Endothelial cell of umbilical vein (primary cell): ENCODE measurements at places on chromosomes 1 and 21. TPM values are rescaled to one million over a fixed set of nuclear protein-coding genes. Genes with fewer than 3 reads are reported as not detected.

GRCh38 chr1:31639543-31639942 lies 5.1 kb downstream of the PEF1 start:
- no peak for DNase-seq

DNA sequence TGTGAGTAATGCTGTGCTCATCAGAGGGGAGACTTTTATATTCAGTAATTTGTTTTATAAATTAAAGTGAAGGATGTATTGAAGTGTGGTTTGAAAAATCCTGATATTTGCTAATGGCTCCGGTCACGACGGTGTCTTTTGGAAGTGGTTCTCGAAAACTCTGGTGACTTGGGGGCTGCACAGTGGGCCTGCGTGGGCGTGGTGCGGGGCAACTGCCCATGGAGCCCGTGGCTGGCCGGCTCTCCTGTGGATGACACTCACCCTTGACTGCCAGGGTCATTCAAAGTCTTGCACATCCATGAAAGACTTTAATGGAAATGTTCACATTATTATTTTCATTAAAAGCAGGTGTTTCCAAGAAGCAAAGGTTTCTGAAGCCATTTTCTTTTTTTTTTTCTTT lies 7.7 kb downstream of the FAAP20 start:
- DNase-seq = no peak

DNA sequence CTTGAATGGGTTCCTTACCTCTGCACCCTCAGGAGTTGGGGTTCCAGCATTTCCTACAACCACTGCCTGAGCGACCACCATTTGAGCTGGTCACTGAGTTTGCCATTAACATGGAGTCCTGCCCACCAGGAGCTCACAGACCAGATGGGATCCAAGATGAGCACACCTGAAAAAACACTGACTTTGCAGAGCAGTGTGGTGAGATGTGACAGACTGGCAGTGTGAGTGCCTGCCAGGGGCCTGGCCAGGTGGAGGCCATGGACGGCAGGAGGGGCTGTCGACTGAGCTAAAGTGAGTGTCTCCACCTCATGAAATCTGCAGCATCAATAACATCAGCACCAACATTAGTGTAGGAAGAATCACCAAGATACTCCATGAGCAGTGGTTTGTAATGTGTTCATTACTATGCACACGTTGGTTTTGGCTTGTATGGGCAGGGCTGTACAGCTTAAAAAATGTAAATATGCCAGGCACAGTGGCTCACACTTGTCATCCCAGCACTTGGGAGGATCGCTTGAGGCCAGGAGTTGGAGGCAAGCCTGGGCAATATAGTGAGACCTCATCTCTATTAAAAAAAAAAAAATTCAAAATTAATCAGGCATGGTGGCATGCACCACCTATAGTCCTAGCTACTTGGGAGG lies 12.2 kb upstream of the MIXL1 start:
- DNase-seq = no peak

- no peak for DNase-seq
Observed at GRCh38 chr1:109371341-109371739, 26.4 kb downstream of the SORT1 start.

DNA sequence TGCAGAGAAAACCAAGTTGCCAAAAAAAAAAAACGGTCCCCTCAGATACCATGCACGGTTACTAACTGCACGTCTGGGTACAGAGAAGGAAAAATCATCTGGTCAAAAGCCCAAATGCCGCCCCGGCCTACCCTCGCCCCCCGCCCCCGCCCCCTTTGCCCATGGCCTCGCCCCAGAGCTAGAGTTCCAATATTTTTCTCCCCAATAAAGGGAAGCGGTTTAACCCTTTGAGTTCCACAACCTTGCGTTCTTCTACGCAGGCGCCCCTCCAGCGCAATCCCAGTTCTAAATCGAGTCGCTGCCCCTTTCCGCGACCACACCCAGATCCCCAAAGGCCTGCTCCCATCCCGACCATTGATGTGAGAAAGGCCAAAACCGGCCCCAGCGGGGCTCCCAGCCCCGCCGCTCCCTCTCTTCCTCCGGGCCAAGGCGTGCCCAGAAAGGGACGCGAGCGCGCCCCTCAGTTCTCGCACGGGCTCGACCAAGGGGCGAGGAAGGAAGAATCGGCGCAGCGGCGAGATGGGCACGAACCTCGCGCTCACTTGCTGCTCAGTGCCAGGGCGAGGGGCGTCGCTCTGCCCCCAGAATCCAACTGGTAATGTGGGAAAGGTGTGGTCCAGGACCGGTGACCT lies 797 bp downstream of the WDR47 start:
- peak; percentile 33 for DNase-seq

DNA sequence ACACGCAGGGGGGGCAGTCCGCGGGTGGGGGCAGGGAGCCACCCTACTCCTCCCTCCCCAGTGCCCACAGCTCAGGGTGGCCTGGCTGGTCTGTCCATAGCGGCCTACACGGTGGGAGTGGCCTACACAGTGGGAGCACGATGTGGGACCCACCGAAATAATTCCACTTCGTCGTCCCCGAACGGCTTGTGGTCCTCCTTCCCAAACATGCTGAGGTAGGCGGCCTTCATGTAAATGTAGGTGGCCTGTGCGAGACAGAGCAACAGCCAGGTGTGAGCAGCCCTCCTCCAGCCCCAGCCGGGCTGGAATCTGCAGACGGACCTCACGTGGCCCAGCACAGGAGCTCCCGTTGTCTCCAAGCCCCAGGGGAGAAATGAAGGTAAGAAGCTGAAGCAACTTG lies 34.4 kb downstream of the TTC39A start:
- DNase-seq = no peak

- no peak for DNase-seq
Observed at GRCh38 chr1:84497631-84498275, 8.4 kb upstream of the SPATA1 start.

DNA sequence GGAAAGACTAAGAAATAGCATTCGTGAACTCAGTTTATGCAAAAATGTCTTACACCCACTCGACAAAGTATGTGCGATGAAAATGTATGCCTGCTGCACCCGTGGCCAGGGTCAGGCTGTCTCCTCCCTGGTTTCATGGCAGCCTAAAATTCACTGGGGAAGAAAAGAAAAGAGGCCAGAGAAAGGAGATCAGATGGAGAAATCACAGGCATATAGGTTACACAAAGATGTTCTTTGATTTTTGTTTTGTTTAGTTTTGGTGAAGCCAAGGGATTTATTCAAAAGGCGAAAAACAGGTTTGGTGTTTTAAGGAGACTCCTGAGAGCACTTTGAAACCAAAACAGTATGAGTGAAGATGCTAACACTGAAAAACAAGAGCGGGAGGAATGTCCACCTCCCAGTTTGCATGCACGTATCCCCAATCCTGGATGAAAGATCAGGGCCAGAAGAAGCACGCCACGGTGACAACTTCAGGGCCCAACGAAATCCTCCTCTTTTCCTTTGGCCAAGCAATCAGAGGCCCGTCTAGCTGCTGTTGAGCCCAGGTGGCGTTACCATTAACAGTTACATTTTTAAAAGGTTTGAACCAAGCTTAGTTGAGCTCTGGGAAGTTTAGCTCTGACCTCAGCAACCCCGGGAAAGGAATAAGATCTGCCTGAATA lies 992 bp upstream of the SSX2IP start:
- DNase-seq = peak; percentile 5

DNA sequence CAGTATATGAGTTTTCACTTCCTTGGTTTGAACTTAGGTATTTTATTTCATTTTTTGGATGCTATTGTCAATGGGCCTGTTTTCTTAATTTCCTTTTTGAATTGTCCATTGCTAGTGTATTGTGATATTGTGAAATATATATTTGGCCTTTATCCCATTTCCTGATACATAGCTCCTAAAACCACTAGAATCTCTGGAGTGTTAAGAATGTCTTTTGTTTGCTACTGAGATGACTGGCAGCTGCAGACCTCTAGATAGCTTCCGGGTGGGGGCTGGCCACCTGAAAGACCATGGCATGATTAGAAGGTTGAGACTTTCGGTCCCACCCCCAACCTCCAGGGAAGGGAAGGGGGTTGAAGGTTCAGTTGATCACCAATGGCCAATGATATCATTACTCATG lies 245.4 kb downstream of the KCNJ6 start:
- DNase-seq = peak; percentile 43

GRCh38 chr1:156148216-156148615 lies 5.2 kb upstream of the SEMA4A start:
- DNase-seq = peak; percentile 65

DNA sequence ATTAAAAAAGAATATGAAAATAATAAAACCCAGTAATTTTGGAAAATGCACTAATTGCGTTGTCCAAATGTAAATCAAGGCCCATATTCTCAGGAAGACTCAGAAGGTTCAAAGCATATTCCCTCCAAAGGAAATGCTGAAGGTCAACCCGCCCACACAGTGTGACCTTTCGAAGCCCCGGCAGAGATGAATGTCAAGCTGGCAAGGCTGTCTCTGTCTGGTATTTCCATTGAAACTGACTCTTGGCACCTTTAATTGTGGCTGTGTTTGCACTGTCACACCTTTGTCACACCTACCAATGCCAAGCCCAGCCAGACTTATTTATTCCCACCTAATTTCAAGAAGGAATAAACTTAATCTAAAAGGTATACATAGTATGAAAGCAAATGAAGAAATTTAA lies 82.5 kb downstream of the NTPCR start:
- no peak for DNase-seq

DNA sequence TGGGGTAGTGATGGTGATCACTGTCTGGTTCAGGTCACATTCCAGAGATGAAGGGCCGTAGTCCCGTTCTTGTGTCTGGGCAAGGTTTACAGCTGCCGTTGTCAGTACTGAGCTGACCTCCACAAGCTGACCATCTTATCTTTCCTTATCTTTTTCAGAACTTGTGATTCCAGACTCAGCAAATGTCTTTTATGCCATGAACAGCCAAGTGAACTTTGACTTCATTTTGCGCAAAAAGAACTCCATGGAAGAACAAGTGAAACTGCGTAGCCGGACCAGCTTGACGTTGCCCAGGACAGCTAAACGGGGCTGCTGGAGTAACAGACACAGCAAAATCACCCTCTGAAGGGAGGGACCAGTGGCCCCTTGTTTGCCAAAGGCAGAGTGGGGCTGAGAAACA lies 111.6 kb downstream of the COLGALT2 start:
- DNase-seq = no peak

DNA sequence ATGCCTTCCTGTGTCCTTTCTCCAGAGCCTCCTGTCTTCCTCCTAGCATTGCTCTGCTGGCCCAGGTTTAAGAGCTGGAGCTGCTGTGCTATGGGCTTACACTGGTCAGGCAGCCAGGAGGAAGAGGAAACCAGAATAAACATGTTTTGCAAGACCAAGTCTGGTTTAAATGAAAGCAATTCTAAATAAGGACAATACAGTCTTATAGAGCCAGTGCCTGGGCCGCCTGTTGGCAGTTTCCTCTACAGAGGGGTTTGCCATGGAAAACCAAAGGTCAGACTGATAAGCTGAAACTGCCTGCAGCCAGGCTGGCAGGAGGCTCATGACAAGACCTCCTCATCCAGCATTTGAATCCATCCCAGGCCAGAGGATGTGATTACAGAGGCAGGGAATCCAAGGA lies 92.9 kb upstream of the FGGY start:
- DNase-seq = peak; percentile 78

DNA sequence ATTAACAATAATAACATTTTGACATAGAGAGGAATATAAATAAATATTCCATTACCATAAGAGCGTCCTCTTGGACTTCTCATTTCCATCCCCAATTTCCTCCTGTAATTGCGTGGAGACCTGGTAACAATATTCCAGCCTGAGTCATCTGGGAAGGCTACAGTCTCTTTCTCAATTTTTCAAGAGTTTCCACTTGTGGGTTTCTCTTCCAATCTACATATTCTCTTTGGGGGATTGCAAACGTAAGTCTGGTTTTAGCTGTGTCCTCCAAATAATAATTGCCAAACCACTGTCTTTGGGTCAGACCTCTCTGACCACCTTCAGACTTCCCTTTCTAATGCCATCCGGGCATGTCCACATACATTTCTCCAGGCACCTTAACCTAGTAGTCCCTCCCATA lies 124.5 kb upstream of the USP24 start:
- DNase-seq = no peak

- DNase-seq = peak; percentile 18
Observed at GRCh38 chr1:110068646-110069403, 1.6 kb downstream of the ALX3 start.

GRCh38 chr1:68975212-68975933 lies 478.5 kb upstream of the DEPDC1 start:
- DNase-seq = no peak

DNA sequence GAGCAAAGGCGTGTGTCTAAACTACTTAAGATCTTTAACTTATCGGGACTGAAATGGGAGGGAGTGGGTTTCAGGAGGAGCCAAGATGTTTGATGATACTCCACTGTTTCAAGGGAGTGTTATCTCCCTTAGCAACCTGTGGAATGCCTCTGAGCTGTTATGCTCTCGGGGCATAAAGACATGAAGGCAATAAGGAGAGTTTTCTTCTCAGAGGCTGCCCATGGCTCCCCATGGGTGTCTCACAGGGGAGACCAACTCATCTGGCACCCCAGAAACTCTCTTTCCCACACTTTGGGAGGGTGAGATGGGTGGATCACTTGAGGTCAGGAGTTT lies 130.0 kb downstream of the LIPI start:
- DNase-seq = no peak

GRCh38 chr1:92410706-92411105 lies 76.0 kb downstream of the GFI1 start:
- no peak for DNase-seq

AXDND1 gene
- 0.67 TPM in 1 of 2 replicates, not detected in the other for total RNA-seq

LHX4 gene
- not detected in 2 replicates for total RNA-seq

TLCD4 gene
- total RNA-seq = 0.07 and 0.51 TPM in 2 replicates

MNDA gene
- total RNA-seq = not detected in 2 replicates

LCE6A gene
- not detected in 2 replicates for total RNA-seq

STX12 gene
- 83.8 and 90.3 TPM in 2 replicates for total RNA-seq
